ENCODE measurements at places on chromosomes 1 and 21.

DNA sequence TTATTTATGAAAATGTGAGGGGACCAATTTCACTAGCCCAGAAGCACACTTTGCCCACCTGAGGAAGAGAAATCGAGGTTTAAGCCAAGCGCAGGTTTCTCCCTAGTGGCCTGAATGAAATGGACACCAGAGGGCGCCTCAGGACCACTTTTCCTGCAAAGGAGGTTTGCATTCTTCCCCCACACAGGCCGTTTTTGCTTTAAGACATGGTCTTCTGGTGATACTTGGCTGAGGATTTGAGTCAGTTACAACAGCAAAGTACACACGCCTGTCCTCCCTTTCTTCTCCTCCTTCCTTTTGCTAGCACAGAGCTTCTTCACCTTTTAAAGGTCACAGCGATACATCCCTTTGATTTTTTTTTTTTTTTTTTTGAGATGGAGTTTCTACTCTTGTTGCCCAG is 5.4 kb downstream of the PLA2G2E start:
- DNase-seq = peak; percentile 82

- peak; percentile 51 for DNase-seq
Measured at GRCh38 chr1:46533179-46533864, 18.1 kb downstream of the KNCN start.

DNA sequence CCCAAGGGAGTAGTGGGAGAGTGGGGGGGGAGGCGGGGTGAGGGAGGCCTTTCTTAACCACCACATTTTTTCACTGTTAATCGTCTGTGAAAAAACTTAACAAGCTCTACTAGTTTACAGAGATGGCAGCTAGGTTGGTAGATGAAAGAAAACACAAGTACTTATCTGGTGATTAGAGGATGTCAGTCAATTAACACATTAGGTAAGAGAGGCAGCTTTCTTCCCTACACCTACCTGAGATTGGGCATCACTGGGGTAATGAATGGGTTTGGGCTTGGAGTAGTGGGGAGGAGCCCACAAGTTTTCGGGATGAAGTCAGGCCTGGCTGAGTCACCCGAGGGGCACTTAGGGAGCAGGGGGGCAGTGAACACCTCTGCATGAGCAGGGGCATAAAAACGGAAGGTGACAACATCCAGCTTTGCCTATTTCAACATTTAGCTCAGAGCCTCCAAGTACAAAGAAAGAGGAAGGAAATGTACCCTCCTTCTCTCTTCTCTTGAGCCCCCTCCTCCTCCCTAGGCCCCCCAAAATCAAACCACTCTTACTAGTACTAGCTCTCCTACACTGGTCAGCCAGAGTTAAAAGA is 2.5 kb downstream of the LBR start:
- peak; percentile 71 for DNase-seq

- DNase-seq = peak; percentile 34
Measured at GRCh38 chr21:35266546-35266945, 217.4 kb upstream of the RUNX1 start.

All from fibroblast of skin of scalp (primary cell).